Esophagus squamous epithelium (tissue), 5 donors: ENCODE measurements at places on chromosomes 12 and 14.

DNA sequence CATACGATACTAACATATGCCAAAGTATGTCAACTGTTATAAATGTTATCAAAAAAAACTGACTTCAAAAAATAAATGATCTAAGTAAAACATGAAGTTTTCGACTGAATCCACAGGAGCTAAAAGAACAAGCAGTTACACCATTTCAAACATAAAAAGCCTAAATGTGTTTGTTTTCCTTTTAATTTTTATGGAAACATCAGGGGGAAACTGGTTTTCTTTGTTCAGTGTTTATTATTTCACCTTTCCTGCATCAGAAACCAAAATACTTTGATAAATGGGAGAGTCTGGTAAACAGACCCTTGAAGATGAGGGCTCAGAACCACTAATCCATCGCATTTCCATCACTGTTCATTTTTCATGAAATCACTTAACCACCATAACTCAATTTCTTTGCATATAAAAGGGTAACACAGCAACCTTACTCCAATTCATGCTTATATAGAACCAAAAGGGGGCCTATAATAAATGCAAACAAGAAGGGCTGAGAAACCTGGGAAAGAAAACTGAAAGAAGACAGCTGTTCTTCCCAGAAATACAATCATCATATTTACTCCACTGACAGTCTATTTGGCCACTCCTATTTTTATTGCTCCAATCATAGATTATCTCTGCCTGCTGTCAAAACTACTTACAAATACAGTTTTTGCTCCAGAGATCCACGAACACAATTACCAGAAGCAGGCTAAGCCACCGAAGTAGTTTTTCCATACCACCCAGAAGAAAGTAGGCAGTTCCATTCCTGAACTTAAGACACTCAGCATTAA is 17.0 kb downstream of the FGD6 start:
- no peak for DNase-seq

- DNase-seq = no peak
Observed at GRCh38 chr14:31935391-31935790, 141.7 kb upstream of the ARHGAP5 start.

- no peak for DNase-seq
Observed at GRCh38 chr12:106258226-106258625, 10.4 kb upstream of the CKAP4 start.

GRCh38 chr12:89574736-89575208 is 48.9 kb upstream of the POC1B start:
- no peak for DNase-seq

DNA sequence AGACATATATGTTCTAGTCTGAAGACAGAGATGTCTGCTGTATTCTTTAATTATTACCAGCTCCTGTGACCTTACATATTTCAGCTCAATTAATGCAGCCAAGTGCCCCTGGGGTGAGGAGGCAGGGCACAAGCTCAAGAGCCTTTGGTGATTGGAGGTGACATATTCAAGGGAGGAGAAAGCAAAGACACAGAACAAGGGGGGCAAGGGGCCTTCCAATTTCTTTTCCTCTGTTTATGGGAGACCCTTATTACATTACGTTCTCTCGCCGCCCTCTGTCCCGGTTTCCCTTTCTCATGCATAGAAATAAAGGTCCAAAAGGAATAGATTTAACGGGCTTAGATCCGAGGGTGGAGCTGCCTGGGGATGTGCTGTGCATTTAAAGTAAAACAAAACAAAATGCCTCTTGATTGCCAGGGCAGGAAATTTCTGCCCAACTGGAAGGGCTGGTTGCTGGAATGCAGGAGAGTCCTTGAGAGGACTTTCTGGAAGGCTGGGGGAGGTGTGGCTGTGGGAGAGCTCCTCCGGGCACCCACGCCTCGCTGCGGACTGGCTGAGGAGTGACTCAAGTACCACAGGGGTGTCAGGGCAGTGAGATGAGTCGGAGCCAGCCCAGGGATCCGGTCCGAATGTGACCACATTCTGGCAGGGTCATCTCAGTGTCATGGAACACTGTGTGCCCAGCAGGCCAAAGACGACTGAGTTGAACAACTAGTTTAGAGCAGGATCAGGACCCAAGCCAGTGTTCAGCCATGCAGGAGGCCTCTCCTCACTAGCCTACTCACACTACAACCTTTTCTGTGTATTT is 32.1 kb upstream of the GSG1 start:
- DNase-seq = no peak

GRCh38 chr14:21352587-21352986 is 31.2 kb downstream of the SUPT16H start:
- DNase-seq = no peak

- DNase-seq = no peak
Observed at GRCh38 chr14:73461478-73462047, 3.2 kb upstream of the NUMB start.

DNA sequence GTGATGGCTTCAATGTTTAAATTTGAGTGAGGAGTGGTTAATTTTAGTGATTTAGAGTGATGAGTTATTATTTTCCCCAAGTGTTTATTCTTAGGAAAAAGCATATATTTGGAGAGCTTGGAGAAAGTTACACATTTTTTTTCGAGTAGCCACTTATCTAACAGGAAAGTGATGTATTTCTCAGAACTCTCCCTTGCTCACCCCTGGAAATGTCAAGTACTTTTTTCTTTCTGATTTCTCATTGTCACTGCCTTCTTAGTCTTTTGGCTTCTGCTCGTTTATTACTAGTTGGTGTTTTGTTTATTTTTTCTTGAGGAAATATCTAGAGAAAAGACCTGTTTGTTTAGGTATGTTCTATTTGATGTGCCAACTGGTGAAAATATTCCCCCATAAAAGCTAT is 58.8 kb downstream of the AEBP2 start:
- no peak for DNase-seq

DNA sequence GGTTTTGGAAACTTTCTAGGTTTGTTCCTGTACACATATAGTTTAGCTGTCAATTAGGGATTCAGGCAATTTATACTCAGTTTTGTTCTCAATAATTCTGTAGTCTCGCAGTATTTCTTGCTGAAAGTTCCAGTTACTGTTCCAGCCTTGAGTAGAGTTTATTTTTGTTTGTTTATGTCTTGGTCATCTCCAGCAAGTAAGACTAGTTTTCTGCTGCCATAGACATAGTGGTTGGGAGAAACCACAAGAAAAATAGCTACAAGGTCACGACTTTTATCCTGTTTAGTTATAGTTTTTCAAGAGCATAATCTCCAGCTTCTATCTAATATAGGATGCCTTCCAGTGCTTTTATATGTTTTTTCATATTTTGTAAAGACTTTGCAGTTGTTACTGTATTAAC is 99.6 kb upstream of the FOXG1 start:
- DNase-seq = no peak

DNA sequence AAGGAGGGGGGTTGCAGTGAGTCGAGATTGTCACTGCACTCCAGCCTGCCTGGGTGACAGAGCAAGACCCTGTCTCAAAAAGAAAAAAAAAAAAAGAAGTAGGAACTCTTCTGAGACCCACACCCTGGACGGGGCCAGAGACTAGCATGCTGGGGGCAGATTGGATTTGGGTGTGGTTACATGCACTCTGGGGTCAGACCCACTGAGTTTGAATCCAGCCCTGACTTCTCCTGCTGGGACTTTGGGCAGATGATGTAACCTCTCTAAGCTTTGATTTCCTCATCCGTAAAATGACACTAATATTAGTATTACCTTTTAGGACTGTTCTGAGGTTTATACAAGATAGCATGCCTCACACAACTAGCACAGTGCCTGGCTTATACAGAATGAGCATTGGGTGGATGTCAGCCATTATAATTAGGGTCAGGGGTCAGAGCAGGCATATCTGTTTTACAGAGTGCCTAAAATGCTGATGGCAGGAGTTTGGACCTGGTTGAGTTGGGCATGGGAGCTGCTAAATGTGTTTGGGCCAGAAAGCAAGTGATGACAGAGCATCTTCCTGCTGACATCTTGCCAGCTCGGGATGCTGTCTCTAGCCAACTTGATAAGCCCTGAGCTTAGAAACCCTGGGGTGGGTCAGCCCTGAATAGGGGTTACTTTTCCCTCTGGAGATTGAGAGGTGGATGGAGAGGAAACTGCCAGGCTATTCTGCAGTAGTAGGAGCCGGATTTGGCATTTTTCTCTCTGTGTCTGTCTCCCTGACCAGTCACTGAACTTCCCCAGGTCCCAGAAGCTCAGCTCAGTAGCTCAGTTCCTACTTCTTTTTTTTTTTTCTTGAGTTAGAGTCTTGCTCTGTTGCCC is 15.5 kb downstream of the TPCN1 start:
- no peak for DNase-seq

- DNase-seq = no peak
Observed at GRCh38 chr12:111443586-111443985, 37.9 kb downstream of the SH2B3 start.

DNA sequence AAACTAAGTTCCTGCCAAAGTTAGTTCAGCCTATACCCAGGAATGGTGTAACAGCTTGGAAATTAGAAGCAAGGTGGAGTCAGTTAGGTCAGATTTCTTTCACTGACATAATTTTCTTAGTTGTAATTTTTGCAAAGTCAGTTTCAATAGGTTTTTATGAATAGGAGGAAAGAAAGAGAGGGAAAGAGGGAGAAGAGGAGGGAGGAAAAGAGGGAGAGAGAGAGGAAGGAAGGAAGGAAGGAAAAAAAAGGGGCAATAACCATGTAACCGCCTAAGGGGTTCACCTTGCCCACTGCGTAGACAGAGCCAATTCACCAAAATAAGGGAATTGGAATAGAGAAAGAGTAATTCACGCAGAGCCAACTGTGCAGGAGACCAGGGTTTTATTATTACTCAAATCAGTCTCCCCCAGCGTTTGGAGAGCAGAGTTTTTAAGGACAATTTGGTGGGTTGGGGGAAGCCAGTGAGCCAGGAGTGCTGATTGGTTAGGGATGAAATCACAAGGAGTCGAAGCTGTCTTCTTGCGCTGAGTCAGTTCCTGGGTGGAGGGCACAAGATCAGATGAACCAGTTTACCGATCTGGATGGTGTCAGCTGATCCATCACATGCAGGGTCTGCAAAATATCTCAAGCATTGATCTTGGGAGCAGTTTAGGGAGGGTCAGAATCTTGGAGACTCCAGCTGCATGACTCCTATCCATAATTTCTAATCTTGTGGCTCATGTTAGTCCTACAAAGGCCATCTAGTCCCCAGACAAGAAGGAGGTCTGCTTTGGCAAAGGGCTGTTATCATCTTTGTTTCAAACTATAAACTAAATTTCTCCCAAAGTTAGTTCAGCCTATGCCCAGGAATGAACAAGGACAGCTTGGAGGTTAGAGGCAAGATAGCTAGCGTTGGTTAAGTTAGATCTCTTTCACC is 126.0 kb upstream of the AMIGO2 start:
- DNase-seq = no peak

- DNase-seq = no peak
Observed at GRCh38 chr12:128830505-128830893, 6.7 kb upstream of the SLC15A4 start.

DNA sequence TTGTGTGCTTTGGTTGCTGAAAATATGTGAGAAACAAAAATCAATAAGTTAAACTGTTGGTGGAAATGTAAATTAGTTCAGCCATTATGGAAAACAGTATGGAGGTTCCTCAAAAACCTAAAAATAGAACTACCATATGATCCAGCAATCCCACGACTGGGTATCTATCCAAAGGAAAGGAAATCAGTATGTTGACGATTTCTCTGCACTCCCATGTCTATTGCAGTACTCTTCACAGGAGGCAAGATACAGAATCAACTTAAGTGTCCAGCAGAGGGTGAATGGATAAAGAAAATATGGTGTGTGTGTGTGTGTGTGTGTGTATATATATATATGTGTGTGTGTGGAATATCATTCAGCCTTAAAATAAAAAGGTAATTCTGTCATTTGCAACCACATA is 159.5 kb downstream of the PTPRO start:
- DNase-seq = no peak

DNA sequence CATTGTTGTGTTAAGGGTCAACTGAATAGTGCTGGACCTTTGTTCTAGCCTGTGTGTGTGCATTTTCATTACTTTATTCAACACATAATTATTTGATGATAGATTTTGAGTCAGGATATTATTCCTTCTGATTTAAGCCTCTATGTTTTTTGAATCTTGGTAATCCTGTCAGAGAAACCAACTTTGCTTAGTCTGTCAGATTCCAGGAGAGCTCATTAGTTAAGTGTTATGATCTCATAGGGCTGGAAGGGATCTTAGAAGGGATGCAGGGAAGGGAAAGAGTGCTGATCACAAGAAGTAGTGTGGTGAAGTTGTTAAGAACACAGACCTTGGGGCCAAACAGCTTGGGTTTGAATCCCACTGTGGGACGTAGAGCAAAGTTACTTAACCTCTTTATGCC is 52.9 kb downstream of the SCN8A start:
- DNase-seq = no peak

DNA sequence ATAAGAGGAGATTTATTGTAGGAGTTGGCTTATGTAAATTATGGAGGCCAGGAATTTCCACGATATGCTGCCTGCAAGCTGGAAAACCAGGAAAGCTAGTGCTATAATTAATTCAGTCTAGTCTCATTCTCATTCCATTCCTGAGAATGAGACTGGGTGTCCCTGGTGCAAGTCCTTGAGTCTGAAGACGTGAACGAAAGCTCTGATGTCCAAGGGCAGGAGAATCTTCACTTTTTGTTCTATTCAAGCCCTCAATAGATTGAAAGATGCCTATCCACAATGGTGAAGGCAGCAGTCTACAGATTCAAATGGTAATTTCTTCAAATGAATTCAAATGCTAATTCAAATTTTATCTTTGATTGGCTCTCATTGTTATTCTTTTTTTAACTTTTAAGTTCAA is 851.1 kb upstream of the MGAT4C start:
- DNase-seq = no peak

- DNase-seq = no peak
Observed at GRCh38 chr12:18296201-18296908, 35.0 kb downstream of the PIK3C2G start.

- no peak for DNase-seq
Observed at GRCh38 chr14:69612014-69612782, 802 bp downstream of the SUSD6 start.

GRCh38 chr14:36747411-36748184 is 85.9 kb downstream of the PAX9 start:
- DNase-seq = no peak
